ENCODE measurements at places on chromosomes 7 and 10.

DNA sequence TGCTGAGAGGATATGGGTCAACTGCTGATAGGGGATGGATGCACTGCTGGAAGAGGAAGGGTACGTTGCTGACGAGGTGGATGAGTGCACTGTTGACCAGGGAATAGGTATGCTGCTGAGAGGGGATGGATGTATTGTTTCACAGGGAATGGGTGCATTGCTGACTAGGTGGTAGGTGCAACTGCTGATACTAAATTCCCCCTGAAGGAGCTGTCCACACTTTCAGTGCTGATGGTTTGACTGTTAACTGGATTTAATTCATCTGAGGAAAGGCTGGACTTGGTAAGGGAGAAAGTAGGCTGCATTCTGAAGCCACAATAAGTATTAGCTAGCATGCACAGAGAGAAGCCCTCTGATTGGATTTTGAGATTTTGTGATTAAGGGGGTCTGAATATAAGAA, 1196.8 kb upstream of the PHF14 start:
- ATAC-seq, result no peak

- ATAC-seq, result no peak
These were observed 717.4 kb downstream of the PARD3 start for GRCh38 chr10:34097682-34098081.

DNA sequence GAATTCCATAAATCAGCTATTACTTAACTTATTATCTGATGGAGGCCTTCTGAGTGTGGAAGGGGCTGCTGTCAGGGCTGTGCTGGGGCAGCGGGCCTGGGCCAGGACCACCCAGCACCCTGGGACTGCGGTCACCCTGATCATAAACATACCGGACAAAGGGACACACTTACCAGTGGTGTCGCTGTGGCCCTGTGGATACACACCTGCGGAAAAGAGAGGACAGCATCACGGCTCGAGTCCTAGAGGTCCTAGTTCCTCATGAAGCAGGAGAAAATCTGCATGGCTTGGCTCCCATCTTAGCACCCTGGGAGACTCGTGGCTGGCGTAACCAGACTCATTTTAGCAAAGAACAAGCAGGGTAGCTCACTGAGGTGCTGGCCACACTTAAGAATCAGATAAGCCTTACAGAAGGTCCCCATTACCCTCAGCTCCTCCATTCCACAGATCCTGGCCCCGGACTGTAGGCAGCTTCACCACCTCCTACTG, 17.7 kb downstream of the IL15RA start:
- no peak for ATAC-seq

DNA sequence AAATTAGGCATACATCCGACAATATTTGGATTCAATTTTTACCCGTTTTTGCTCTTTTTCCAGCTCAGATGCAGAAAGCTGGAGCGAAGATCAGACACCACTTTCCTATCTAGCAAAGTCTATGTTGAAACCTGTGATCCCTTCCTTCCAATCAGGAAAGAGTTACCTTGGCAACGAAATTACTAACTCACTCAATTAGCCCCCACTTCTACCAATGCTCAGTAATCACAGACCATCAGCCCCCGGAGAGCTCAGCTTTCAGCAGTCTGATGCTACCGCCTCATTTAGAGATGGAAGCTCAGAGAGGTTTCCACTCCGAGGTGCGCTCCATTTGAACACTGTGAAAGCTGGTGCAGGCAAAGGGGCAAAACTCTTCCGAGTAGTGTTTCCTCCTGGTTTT, 6.7 kb downstream of the FRAT1 start:
- no peak for ATAC-seq

- ATAC-seq, result peak; percentile 78
These were observed 31.1 kb downstream of the JAZF1 start for GRCh38 chr7:28149291-28150101.

- ATAC-seq, result no peak
These were observed 94.2 kb downstream of the CD36 start for GRCh38 chr7:80732630-80733029.

GRCh38 chr10:92241158-92241500, 49.7 kb downstream of the CPEB3 start:
- no peak for ATAC-seq

- ATAC-seq, result no peak
These were observed 38.6 kb downstream of the HECW1 start for GRCh38 chr7:43151076-43151475.

DNA sequence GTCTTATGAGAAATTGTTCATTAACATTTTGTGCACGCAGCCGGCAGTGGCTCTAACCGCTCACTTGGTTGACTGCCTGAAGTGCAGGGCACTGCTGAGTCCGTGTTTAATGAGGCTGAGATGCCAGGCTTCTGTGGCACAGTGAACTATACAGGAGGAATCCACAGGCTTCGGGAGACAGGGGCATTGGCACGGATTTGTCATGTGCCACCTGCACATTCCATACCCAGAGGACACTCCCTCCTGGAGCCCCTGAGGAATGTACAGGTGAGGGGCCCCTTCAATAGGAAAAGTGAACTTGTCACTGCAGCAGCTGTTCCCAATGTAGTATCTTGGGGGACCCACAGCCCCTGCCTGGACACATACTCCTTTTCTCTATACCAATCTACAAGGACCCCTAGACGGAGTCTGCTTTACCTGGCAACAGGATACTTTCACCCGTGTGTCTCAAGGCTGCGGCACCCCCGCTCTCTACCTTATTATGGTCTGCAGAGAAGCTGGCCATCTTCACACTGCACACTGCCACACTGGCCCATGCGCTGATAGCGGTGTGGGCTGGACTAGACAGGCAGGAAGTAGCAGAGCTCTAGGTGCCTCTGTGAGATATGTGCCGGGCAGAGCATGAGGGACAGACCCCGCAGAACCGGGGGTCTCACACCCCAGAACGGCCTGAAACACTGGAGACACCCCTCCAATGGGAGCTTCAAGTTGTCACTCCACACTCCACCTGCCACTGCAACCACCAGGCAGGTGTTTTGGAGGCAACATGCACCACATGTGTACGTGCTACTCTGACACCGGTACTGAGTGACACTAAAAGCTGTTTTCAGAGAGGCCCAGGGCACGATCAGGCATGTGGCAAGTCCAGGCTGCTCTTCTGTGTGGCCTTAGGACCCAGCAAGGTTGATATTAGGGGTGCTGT, 71.4 kb upstream of the RHEB start:
- peak; percentile 41 for ATAC-seq

DNA sequence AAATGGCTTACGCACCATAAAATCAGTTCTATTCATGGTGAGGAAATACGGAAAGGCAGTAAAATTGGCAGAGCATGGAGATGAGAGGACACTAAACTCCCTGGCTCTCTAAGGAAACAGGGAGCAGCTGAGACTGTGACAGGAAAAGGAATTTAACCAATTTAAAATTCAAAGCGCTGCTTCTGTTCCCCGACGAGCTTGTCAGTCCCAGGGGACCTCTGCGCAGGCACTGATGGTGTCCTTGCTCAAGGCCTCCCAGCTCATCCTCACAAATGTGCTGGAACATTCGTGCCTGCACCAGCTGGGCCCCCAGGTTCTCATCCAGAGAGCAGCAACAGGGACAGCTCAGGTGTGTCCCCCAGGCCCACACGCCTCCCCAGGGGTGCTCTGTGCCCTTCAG, 101.4 kb downstream of the MAD1L1 start:
- ATAC-seq, result no peak

- ATAC-seq, result no peak
These were observed 74.8 kb downstream of the ZRANB1 start for GRCh38 chr10:125016611-125017202.

DNA sequence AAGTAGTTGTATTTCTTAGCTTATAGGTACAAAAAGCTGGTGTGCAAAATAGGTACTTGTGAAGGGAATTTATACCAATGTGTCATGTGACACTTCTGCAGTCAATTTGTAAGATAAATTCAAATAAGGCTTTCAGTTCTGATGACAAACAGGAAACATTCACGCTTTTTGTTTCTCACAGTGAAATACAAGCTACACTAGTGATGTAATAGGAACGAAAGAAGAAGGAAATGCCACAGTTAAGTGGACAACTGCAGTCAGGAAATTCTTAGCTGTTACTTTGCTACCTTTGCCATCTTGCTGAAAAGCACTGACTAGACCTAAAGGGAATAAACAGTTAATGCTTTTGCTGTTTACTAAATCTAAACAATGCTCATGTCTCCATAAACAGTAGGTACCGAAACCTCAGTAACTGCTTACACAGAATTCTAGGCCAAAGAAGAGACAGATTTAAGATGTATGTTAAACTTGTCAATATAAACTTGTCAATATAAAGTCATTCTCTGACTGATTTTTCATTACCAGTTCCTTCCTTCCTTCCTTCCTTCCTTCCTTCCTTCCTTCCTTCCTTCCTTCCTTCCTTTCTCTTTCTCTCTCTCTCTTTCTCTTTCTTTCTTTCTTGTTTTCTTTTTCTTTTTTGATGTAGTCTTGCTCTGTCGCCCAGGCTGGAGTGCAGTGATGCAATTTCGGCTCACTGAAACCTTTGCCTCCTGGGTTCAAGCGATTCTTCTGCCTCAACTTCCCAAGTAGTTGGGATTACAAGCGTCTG, 10.1 kb downstream of the OTUD1 start:
- ATAC-seq, result peak; percentile 88
